CD4-positive, alpha-beta T cell treated with Interleukin-10 for 1 hour (primary cell): ENCODE measurements at places on chromosomes 7 and 10.

GRCh38 chr7:70681469-70682350 lies 450.2 kb upstream of the GALNT17 start:
- peak; percentile 41 for DNase-seq

DNA sequence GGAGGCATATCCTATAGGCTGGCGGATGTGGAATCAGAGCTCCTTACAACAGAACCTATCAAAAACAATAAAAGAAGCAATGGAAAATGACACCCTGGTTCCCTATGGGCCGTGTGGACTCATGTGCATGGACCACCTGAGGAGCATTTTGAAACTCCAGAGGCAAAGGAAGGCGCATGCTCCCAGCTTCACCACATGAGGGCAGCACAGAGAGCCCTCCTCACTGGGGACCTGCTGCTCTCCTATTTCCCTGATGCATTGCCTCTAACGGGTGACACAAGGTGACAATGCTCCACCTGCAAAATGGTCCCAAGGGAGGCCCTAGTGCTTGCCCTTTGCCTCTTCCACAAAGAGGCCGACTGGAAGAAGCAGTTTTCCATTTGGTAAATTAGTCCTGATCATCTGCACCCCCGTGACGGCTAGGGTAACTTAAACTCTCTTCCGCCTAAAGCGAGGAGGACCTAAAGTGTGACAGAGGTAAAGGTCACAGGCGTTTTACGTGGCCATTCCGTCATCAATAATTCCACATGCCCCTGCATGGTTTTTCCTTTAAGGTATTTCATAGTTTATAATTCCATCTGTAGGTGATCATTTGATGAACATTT lies 67.7 kb downstream of the GPAM start:
- peak; percentile 28 for DNase-seq

- DNase-seq = no peak
Measured at GRCh38 chr7:311131-311680, 21.2 kb downstream of the FOXL3 start.

- DNase-seq = no peak
Measured at GRCh38 chr7:106100863-106101629, 11.1 kb downstream of the SYPL1 start.

DNA sequence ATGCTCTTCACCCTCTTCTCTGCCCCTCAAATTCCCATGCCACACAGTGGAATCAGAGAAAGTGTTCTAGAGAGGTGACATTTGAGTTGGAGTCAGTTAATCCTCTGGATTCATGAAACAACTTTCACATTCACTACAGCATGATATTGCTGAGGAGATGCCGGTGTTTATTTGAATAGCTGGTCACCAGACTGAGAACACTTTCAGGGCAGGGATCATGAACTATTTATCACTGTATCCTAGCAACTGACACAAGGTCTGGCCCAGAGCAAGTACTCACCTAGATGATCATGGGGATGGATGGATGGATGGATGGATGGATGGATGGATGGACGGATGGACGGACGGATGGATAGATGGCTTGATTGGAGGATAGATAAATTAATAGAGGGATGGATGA lies 116.7 kb upstream of the ZMIZ1 start:
- no peak for DNase-seq

GRCh38 chr7:131249003-131249402 lies 78.7 kb upstream of the MKLN1 start:
- DNase-seq = no peak

DNA sequence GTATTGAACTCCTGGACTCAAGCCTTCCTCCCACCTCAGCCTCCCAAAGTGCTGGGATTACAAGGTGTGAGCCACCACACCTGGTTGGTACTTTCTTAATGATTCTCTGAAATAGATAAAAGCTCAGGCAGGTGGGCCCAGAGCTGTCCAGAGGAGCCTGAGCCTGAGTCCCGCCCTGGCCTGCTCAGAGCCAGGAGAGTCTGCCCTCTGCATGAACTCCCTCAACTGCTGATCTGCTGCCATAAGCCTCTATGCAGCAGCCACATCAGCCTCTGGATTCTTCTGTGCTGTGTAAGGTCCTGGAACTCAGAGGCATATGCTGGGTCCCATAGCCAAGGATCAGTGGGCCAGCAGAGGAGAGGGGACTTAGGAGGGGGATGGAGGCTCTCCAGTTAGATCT lies 23.1 kb upstream of the DDIT4 start:
- no peak for DNase-seq

DNA sequence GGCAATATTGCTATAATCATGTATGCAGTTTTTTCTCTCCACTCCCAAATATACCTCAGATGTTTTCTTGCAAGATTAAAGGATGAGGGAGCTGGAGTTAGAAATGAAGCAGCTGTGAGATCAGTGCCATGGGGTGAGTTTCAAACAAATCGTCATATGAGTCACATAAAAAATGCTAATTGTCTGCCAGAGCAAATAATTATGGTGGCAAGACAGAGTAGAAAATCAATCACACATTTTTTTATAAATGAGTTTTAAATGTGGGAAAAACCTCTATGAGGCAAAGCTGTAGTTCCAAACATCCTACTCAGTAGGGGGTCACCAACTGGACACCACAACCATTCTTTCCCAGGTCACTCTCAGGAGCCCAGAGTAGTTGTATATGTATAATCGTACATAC lies 55.3 kb downstream of the CH25H start:
- DNase-seq = no peak

- no peak for DNase-seq
Measured at GRCh38 chr10:96921655-96922054, 89.6 kb downstream of the LCOR start.

GRCh38 chr7:128124786-128125185 lies 93.5 kb upstream of the LRRC4 start:
- no peak for DNase-seq

DNA sequence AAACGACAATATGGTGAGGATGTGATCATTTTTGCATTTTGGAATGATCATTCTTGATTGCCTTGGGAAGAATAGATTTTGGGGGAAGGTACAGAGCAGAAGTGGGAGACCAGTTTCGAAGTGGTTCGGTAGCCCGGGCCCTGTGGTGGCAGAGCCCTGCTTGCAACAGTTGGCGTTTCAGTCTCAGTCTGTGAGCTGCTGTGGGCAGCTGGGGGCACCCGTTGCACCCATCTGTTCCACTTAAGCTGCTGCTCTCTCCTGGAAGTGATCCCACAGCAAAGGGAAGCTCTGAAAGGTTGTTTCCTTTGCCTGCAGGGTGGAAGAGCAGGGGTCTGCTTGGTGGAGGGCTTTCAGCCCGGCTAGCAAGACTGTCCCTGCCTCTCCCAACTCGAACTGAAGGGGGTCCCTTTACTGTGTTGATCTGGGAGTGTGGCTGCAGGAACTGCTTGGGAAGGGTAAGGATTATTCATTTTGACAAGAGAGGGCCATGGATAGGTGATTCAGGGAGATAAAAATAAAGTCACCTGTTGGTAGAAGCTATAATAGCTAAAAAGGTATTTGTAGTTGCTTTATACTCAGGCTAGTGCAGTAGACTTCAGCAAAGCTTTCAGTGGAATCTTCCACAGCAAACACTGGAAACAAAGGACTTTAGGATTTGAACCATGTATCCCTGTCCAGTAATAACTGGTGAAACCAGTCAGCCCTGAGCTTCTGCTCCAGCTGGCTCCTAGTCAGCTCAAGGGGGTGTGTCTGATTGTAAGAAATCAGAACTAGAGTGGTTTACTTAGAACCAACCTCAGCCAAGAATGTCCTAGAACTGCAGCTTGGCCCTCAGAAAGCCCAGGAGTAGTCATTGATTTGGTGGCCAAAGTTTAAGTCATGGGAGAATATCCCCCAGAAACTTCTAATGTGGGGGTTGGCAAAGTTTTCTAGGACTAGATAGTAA lies 53.1 kb upstream of the PDCD4 start:
- DNase-seq = no peak

DNA sequence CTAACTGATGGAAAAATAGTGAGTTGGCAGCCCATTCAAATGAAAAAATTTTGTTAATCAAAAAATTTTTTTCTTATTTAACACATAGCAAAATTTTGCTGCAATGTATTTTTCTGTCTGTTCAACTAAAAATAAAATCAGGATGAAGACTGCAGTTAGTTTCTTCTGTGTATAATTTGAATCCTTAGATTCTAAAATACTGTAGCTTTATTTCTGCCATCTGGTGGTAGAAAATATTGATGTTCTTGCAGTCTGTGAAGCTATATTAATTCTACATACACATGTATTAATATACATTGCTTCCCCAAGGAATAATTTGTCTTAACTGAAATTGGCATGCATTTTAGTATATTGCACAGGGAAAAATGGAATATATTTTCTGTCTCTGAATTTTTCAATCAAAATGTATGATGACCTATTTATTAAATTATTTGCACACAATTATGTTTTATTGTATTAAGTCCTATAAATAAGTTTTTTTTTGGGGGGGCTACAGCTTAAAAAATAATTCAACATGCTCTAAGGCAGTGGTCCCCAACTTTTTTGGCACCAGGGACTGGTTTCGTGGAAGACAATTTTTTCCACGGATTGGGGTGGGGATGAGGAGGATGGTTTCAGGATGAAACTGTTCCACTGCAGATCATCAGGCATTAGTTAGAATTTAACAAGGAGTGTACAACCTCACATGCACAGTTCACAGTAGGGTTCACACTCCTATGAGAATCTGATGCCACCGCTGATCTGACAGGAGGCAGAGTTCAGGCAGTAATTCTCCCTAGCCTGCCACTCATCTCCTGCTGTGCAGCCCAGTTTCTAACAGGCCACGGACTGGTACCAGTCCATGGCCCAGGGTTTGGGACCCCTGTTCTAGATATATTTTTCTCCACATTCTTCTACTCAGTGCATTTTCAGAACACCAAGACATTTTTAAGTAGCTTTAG lies 119.4 kb downstream of the GNAT3 start:
- DNase-seq = no peak

- no peak for DNase-seq
Measured at GRCh38 chr7:104074529-104074928, 85.1 kb upstream of the RELN start.

- no peak for DNase-seq
Measured at GRCh38 chr7:141557360-141557759, 6.2 kb downstream of the AGK start.
